OCI-LY7 (cell line): ENCODE measurements at places on chromosomes 1 and 21. TPM values are rescaled to one million over a fixed set of nuclear protein-coding genes. Genes with fewer than 3 reads are reported as not detected.
A peak's percentile ranks its signal among the peaks of the same experiment; 100 is the strongest.

DNA sequence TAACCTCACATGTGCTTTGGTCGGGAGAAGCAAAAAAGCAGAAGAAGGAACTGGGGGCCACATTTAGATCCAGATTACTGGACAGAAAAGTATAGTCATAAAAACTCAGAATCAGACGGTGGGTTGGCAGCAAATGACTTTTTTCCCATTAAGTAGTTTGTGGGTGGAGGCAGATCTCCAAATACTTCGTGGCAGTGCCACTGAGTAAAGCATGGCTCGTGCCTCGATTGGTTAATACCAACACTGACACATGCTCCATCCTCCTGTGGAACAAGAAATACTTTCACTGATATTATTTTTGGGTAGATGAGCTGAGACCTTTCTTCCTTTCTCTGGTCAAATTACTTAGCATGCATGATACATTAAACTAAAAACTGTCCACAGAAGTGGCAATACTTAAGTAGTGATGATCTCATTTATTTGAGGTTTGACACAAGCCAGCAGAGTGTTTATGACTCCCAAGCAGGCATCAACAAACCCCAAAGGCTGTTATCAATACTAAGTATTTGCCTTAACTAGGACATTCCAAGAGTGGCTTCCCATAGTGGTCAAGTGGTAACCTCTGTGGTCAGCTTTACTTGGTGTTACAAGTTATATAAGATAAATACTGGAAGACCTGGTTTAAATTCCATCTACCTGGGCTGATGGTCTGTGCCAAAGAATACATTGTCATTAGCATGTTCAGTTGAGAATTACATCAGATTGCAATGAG lies 500.0 kb upstream of the RUNX1 start:
- no peak for DNase-seq

- no peak for DNase-seq
These were observed at the start of gene OPRD1 for GRCh38 chr1:28811766-28812668. Gene OPRD1, plus strand, starts transcription at chr1:28812170. Its CDS starts 214 bp downstream, at chr1:28812384.

- DNase-seq, result no peak
These were observed 13.2 kb upstream of the SLC2A1 start for GRCh38 chr1:42971841-42972291.

DNA sequence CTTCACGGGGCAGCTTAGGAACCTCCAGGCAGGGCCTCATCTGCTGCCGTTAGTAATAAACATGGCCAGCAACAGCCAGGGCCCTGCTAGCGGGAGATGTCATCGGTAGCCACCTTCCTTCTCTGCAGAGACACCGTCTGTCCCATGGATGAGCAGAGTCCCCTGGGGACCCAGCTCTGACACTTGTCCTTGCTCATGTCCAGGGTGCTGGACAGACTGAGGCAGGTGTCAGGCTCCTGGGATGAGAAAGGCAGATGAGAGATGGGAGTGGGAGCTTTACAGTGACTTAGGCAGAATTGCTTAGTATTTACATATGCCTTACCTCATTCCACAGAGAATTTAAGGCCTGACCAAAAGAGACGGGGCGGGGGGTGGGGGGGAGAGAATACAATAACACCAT lies 25.0 kb downstream of the CAPN2 start:
- no peak for DNase-seq

The SAMD13 gene
- total RNA-seq, result 5.4 and 8.0 TPM in 2 replicates

The FMOD gene
- total RNA-seq, result not detected in 2 replicates

The SLAMF6 gene
- total RNA-seq, result 65.1 and 72.4 TPM in 2 replicates

DNA sequence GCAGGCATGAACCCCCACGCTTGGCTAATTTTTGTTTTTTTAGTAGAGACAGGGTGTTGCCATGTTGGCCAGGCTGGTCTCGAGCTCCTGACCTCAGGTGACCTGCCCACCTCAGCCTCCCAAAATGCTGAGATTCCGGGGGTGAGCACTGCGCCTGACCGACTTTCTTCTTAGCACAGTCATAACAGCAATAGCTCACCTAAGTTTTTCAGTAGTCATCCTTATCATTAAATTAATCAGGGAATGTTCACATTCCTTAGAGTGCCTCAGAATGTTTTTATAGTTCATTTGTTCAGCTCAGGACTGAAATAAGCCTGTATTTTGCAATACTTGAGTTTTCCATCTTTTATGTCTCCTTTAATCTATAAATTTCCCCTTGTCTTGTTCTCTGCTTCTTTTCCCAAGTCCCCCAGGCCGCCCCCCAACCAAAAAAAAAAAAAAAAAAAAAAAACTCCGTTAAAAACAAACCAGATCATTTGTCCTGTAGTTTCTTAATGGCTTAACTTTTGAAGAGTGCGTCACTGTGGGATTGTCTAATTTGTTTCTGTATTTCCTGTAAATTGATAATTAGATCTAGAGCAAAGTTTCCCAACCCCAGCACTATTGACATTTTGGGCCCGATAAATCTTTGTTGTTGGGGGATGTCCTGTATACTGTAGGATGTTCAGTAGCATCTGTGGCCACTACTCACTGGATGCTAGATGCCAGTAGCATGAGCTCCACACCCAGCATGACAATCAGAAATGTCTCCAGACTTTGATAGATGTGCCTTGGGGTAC lies 120.7 kb downstream of the ITSN1 start:
- DNase-seq, result no peak

The HSD3B2 gene
- not detected in 2 replicates for total RNA-seq

GRCh38 chr1:4256351-4256750 lies 356.3 kb upstream of the C1orf174 start:
- no peak for DNase-seq

GRCh38 chr21:38944903-38945302 lies 139.2 kb downstream of the ETS2 start:
- no peak for DNase-seq

DNA sequence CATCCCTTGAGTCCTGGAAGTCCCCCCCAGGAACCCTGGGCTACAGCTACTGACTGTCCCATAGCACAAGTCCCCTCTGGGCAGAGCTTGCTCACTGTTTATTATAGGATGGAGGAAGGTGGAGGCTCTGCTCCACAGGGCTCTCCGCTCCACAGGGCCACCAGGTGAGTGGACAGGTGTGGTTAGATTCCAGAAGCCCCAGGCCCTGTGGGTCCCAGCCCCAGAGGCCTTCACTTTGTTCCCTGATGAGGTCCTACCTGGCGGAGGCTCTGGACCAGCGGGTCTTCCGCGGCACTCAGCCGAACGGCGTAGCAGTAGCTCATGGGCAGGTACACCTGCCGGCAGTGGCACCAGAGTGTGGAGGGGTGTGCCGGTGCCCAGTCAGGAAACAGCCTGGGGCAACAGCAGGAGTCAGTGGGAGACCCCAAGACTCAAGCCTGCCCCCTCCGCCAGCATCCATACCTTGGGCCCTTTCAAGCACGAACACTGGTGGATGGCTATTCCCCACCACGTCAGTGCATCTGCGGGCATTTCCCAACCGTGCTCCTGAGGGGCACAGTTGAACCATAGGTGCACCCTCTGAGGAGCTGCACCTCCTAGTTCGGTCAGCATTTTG lies 12.3 kb downstream of the LSS start:
- DNase-seq, result no peak

GRCh38 chr1:180188091-180188506 lies 33.4 kb downstream of the QSOX1 start:
- peak; percentile 27 for DNase-seq

GRCh38 chr1:180255536-180256340 lies 25.7 kb downstream of the LHX4 start:
- no peak for DNase-seq

GRCh38 chr1:156012051-156012817 lies 8.5 kb downstream of the SSR2 start:
- DNase-seq, result peak; percentile 54

GRCh38 chr1:176954242-176954641 lies 210.3 kb downstream of the ASTN1 start:
- no peak for DNase-seq

DNA sequence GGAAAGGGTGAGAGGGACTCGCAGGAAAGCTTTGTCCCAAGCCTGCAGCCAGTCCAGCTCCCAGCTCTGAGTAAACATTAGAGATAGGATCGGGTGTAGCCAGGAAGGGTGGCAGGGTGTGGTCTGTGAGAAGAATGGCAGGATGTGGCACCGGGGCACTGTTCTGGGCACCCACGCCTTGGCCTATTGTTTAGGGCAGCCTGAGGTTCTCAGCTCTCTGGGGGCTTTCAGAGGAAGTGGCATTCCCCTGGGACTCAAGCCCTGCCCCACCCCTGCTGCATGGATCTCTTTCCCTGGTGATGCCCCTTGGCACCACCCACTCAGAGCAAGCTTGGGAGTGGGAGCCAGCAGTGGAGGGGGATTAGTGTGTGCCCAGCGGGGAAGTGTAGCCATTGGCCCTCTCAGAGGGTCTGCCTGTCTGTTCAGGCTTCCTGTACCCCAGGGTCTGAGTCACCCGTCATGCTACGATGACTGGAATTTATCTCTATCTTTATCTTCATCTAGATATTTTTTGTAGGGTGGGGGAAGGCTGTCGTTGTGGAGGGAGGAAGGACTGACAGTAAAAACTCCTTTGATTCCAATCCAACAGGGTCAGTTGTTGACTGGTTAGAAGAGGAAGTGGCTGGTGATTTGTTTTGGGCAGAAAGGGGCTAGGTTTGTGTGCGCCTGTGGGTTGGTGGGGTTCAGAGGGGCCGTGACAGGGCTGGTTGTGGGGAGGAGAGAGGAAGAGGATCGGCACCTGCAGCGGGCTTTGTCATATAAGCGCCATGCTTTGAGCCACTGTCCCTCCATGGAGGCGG lies 31.6 kb downstream of the SOX13 start:
- DNase-seq, result peak; percentile 20

The S100A3 gene
- total RNA-seq, result not detected in 2 replicates

DNA sequence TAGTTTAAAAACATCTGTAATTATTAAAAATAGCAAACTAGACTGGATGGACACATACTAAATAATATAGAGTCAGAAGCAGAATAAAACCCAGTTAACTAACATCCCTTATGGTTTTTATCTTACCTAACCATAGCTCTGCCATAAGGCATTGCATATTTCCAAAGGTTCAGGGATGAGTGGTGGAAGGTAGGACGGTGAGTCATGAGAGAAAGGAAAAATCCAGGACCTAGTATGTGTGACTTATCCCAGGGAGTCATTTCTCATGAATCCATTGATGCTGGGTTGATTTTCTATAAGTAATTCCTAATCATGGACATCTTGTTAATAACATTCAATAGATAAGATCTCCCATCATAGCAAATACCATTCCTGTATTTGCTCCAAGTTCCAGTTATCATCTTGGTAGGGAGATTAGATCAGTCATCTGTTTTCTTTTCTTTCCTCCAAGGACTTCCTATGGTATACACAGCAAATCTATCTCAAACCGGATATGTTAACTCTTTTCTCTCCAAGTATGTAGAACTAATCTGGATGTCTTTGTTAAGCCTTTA lies 490.7 kb upstream of the B3GALT2 start:
- no peak for DNase-seq

- DNase-seq, result no peak
These were observed 31.3 kb downstream of the PTGFRN start for GRCh38 chr1:116940814-116941599.

DNA sequence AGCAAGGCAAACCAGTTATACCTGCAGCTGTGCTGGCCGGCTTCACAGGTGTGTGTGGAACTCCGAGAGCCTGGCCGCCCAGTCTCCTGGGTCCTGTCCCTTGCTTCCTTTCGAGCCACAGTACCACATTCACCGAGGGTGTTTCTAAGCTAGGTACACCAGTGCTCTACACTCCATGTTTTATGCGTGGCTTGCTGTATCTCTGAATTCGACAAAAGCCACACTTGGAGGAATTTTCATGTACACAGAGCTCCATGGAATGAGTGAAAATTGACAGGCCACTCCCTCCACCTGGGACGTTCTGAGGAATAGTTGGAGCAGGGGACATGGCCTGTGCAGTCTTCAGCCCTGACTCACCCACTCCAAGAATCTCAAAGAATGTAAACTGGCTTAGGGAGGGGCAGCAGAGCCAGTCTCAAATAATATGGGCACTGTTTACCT lies 14.0 kb downstream of the ETS2 start:
- no peak for DNase-seq

DNA sequence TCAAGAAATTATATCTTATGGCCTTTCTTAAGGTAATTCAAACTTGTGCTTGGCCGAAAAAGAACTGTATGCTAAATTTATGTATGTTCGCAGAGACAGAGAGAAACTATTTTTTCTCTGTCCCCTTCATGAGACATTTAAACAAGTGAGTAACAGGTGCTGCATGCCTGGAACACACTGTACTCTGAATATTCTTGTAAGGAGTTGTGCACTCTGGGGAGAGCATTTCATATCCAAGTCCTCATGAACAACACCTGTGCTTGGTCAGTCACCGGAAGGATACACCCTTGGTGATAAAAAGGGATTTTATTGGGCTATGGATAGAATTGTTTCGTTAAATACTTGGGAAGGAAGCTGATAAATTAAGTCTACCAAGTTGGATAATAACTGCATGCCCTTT lies 220.8 kb upstream of the NRIP1 start:
- no peak for DNase-seq

The UBXN10 gene
- total RNA-seq, result 0.35 and 0.42 TPM in 2 replicates

- DNase-seq, result no peak
These were observed 82.2 kb downstream of the ST6GALNAC5 start for GRCh38 chr1:76949503-76949902.

The VPS13D gene
- 39.2 and 45.3 TPM in 2 replicates for total RNA-seq

- DNase-seq, result peak; percentile 41
These were observed 91.6 kb downstream of the LRRC8C start for GRCh38 chr1:89724369-89725010.

DNA sequence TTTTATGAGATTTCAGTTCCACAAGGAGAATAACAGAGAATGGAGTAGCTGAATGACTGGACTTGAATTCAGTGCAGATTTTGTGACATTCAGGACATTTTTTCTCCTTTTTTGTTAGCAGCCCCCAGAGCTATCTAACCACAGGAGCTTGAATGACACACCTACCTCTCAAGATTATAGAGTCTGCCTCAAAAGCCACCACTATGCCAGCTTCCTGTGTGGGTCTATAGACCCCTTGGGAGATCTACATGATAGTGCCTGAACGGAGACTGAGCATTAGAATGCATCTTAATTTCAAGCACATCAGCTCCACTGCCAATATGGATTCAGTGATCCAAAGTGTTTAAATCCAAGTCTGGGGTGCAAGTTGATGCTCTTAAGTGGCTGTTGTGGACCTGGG lies 74.4 kb upstream of the ZNF648 start:
- no peak for DNase-seq

The KCNJ6 gene
- not detected in 2 replicates for total RNA-seq

DNA sequence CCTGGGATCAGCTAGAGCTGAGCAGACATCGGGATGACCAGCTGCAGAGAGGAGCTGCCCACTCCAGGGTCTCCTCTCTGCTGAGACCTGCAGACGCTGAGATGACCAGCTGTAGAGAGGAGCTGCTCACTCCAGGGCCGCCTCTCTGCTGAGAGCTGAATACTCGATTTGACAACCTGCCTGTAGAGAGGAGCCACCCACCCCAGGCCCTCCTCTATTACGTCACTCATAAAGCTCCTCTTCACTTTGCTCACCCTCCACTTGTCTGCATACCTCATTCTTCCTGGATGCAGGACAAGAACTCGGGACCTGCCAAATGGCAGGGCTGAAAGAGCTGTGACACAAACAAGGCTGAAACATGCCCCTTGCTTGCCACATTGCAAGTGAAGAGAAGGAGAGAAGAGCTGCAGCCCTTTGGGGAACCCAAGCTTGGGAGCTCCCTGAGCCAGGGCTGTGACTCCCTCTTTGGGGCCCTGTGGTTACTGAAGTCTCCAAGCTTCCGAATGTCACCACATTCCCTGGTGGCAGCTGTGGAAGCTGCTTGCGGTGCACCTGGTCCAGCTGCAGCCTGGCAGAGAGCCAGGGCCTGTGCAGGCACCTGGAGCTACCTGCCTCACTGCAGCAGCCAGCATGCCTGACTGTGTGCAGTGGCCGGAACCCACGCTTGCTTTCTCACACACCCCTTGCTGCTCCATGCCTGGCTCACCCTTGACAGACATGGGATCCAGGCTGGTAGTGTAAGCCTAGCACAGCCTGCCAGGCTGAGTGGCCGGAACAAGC lies 59.6 kb downstream of the CC2D1B start:
- DNase-seq, result peak; percentile 35
